ENCODE measurements at places on chromosomes 6 and 20.
A peak's percentile ranks its signal among the peaks of the same experiment; 100 is the strongest.

- DNase-seq = no peak
These were observed 62.6 kb downstream of the SRC start for GRCh38 chr20:37408302-37409193.

DNA sequence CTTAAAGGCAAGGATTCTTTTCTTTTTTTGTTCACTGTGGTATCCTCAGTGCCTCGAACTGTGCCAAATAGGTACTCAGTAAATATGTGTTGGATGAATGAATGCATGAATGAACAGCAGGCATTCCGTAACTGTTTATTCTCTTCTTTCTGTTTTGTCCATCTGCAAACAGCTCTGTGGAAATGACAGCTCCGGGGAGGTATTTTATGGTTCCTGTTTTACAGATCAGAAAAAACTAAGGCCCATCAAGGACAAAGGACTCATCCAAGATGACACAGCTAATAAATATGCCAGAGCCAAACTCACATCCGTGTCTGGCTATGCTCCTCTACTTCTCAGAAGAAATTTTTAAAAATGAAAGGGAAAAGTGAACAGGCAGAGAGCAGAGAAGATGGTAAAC lies 21.0 kb downstream of the JPH2 start:
- no peak for DNase-seq

DNA sequence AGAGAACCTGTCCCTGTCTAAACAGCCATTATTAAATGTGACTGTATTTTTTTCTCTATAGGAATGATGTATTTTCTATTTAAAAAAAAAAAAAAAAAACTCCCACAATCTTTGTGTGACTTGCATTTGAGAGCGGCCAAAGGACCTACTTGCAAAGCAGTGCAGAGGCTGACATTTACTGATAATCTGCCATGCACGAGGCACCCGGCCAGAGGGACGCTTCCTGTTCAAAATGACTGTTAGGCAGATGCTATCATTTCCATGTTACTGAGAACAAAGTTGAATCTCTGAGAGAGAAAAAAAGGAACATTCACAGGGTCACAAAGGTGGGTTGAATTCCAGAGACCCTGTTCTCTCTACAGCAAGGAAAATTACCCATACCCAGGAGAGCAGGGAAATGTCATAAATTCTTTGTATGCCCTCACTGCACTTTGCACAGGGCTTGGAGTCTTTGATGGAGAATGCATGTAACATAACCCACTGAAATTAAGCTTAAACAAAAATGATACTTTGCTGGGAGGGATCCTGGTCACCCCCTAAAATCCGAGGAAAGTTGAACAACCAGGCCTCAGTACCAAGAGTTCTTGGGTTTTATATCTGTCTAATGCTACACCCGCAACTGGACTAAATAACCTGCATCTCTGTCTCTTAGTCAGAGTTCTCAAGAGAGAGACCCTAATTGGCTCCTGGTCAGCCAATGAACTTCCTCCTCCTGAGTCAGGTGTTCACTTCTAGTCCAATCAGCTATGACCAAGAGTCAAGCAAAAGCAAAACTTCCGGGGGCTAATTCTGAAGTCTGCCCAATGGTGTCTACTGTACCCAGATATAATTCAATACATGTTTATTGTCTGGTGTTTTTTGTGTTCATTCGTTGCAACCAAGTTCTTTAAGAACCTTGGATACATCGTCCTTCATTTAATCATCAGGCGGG lies 61.2 kb downstream of the GCLC start:
- no peak for DNase-seq

GRCh38 chr20:58146081-58146745 lies 82.2 kb downstream of the ANKRD60 start:
- DNase-seq = no peak

GRCh38 chr6:158769771-158770432 lies 49.3 kb downstream of the EZR start:
- DNase-seq = no peak

- no peak for DNase-seq
These were observed 93.9 kb upstream of the BTN3A2 start for GRCh38 chr6:26270903-26271667.

- no peak for DNase-seq
These were observed 427.9 kb downstream of the QKI start for GRCh38 chr6:163842467-163842866.

DNA sequence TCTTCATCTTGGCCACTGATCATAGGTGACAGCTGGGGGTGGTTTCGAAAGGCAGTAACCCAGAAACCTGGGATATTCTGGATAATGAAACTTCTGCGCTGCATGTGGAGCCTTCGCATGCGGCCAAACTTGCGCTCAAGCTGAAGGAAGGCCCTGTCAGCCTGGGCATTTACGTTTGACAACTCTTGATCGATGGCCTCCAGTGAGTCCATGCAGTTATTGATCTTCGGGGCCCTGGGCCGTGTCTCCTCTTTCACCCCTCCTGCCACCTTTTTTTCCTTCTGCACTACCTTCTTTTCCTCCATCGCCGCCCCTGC lies 729 bp downstream of the TSPYL4 start:
- no peak for DNase-seq

GRCh38 chr6:40256831-40257230 lies 322.6 kb upstream of the MOCS1 start:
- no peak for DNase-seq

- no peak for DNase-seq
These were observed 16.7 kb downstream of the PDRG1 start for GRCh38 chr20:31934968-31935764.

DNA sequence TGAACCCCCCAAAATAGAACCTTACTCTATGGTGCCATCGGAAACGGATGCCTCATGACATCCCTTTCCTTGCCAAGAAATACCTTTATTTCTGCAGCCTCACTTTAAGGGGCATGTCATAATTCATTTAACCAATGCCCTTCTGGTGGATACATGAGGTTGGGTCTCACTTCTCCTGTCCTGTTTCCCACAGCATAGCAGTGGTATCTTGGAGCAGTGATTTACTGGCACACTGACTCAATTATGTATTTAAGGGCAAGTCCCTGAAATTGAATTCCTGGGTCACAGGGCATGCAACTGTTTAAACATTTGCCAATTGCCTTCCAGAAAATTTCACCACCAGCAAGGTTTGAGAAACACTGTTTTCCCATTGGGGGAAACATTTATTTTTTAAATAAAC lies 639 bp upstream of the LBP start:
- DNase-seq = no peak

GRCh38 chr6:40819182-40819834 lies 219.7 kb downstream of the UNC5CL start:
- no peak for DNase-seq

GRCh38 chr20:25525867-25526266 lies 59.5 kb downstream of the NINL start:
- no peak for DNase-seq

DNA sequence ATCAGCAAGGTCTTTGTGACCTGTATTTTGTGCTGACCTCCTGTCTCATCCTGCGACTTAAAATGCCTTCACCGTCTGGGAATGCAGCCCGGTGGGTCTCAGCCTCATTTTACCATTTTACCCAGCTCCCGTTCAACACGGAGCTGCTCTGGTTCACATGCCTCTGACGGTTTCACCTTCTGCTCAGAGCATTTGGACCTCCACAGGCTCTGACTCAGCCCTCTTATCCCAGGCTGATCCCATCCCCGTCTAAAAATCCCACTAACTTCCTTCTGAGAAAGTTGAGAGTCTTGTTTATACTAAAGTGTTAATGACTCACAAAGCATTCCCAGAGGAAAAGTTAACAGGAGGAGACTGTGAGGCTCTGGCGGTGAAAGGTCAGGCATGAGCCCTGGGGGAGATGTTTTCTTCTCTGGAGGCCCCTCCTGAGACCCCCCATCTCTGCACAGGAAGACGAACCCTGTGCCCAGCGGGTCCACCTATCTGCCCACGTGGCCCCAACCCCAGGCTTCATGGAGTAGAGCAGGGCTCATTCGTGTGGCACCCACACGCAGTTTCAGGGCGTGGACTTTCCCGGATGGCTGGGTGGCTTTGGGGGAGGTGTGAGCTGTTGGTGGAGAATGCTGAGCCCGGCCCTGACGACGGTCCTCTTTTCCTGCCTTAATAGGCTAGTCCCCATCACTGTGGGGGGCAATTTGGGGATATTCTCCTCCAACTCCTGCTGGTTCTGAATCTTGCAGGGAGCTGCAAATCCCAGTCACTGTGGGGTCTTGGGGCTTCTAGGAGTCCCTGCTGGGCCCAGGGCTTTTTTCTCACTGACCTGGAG lies 3.3 kb upstream of the BIRC7 start:
- DNase-seq = no peak

GRCh38 chr20:62652041-62652893 lies 10.0 kb downstream of the SLCO4A1 start:
- DNase-seq = no peak

- DNase-seq = peak; percentile 47
These were observed 155.4 kb downstream of the NRN1 start for GRCh38 chr6:5851261-5851757.

- DNase-seq = no peak
These were observed 148.1 kb upstream of the TENT5A start for GRCh38 chr6:81900616-81901015.

DNA sequence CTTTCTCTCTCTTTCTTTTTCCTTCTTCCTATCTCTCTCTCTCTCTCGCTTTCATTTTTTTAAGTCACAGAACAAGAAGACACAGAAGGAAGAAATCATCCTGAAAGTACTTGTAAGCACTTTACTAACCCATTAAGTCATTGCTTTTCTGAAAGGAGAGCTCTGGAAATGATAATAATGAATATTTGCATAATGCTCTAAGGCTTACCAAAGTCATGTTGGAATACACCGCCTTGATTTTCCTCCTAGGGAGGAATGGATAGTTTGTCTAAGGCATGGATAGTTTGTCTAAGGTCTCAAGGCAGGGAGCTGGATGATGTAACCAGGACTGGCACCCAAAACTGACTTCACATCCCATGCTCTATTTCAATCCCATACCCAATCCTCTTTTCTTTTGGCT lies 12.9 kb upstream of the CTCFL start:
- no peak for DNase-seq

DNA sequence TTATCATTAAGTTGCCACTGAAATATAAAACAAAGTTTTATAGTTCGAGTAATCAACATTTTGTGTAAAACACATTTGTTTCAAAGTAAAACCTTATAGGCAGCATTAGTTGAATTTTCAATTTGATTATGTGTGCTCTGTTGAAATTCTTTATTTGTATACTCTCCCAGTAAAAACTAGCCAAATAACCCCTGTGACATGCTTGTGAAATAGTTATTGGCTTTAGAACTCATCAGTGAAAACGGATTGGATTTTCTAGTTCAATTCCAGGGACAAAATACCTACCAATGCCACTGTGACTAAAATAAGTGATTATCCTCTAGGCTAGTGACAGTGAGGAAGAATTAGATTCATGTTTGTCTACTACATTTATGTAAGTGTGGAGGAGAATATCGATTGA lies 212.9 kb downstream of the TMEM200A start:
- DNase-seq = no peak

DNA sequence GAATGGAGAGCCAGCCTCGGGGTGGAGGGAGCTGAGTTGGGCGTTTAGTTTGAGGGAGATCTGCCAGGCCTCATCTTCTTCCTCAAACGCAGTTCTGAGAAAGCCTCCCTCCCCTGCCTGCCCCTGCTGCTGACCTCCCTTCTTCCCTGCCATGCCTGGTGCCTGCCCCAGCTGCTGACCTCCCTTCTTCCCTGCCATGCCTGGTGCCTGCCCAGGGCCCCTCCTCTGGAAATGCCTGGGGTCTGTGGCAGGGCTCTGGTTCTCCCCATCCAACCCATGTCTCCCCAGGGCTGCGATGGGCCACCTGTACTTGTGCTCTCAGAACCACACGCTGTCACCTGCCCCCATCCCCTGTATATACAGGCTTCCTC lies 114.6 kb downstream of the VEGFA start:
- no peak for DNase-seq

DNA sequence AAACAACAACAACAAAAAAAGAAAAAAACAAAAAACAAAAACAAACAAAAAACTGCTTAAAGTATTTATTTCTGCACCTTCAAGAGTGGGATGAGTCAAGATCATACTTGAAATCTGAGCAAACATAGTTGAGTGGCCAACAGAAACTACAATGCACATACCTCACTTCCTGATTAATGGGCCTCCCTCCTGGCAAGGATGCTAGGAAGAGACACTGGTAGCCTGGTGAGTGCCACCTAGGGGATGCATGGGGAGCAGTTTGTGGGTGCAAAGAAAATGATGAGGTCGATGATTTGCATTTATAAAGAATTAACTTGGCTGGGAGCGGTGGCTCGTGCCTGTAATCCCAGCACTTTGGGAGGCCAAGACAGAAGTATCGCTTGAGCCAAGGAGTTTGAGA lies 808.1 kb downstream of the MAFB start:
- no peak for DNase-seq

DNA sequence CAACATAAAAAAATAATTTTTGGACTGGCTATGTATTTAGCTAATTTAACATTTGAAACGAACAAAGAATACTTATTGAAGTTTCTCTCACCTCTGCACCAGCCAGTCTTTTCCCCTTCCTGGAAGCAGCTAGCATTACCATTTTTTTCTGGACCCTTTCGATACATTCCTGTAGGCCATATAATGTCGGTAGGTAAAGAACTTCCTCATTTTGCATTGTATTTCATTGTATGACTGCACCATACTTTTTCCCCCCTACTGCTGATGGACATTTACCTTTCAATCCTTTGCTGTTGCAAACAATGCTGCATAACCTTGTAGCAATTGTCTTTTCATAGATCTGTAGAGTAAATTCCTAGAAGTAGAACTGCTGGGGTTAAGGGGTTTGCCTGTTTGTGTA lies 17.6 kb downstream of the CBFA2T2 start:
- DNase-seq = no peak

DNA sequence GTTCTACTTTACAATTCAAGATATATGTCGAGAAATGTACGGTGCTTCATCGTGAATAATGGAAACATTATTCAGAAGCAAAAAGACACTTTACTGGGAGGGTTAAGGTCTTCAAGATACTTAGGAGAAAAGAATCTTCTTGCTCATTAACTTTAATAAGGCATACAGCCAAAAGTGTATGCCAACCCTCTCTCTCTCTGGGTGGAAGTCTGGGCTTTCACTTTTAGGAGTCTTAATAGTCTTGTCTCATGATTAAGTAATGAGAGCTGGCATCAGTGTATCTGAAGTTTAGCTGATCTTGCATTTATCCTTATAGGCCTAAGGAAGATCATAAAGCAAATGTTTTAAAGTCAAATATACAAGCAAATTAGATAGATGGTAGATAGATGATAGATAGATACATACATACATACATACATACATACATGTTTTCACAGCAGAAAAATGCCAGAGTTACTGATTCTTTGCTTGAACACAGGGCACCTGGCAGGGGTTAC lies 21.5 kb downstream of the OLIG3 start:
- DNase-seq = no peak

- no peak for DNase-seq
These were observed 103.8 kb downstream of the BACH2 start for GRCh38 chr6:90192857-90193256.
